ENCODE measurements at places on chromosomes 4 and X. TPM values are rescaled to one million over a fixed set of nuclear protein-coding genes. Genes with fewer than 3 reads are reported as not detected.

DNA sequence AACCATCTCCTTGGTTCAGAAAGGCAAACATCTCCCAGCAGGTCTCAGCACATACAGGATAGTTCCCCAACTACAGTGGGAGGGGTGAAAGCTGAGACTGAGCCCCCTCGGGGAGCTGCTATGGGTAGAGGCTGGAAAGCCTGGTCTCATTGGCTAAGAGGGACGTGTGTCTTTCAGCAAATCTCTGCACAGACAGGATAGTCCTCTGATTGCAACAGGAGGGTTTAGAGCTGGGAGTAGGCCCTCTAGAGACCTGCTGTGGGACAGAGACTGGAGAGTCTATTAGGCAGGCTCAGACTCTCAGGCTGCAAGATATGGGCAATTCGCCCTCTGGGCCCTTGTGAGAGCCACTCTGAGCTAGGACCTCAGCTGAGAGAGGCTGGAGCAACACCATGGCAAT, 271.6 kb upstream of the GALNT7 start:
- H3K27ac ChIP-seq: no peak overlapping the region
- no peak overlapping the region for H3K4me3 ChIP-seq
- DNase-seq: no peak

DNA sequence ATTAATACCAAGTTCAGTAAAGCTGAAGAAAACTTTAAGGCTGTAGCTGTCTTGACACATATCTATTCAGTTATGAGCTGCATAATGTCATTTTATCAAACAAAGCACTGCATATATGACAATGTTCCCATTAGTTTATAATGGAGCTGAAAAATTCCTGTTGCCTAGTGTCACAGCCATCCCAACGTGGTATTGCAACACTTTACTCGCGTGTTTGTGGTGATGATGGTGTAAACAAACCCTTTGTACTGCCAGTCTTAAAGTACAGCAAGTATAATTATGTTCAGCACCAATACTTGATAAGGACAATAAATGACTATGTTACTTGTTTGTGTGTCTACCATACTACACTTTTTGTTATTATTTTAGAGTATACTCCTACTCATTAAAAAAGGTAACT, 1415.6 kb upstream of the PCDH7 start:
- H3K4me3 ChIP-seq: no peak overlapping the region
- H3K27ac ChIP-seq: no peak overlapping the region
- no peak for DNase-seq
- no peaks in the 10 kb centered on the region for H3K4me1 ChIP-seq

DNA sequence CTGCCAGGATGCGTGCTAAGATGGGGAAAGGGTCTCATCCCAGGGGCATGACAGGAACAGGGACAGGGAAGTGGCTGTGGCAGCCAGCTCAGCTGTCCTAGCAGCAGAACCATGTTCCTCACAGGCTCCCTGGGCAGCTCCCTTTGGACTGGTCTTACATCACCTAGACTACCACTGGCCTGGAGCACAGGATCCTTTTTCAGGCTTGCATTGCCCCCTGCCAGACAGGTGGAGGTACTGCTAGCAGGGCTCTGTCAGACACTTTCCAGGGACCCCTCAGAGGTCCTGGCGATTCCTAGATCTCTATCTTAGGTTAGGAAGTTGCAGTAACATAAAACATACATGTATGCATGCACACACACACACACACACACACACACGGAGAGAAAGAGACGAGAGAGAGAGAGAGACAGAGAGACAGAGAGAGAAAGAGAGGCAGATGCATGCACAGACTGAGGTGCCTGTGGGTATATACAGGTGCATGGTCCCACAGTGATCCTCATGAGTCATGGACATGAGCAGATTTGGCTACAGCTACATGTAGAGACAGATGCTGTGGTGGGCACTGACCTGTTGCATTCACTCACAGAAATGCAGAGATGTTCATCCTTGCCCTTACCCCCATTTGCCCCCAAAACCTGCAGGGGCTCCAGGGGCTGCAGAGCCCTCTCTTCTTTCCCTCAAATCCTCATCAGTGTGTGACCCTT, 63.6 kb downstream of the STARD8 start:
- no peaks in the 10 kb centered on the region for H3K36me3 ChIP-seq
- no peak overlapping the region for H3K4me3 ChIP-seq
- no peaks in the 10 kb centered on the region for H3K4me1 ChIP-seq
- no peak overlapping the region for H3K27ac ChIP-seq
- H3K27me3 ChIP-seq: no peaks in the 10 kb centered on the region

DNA sequence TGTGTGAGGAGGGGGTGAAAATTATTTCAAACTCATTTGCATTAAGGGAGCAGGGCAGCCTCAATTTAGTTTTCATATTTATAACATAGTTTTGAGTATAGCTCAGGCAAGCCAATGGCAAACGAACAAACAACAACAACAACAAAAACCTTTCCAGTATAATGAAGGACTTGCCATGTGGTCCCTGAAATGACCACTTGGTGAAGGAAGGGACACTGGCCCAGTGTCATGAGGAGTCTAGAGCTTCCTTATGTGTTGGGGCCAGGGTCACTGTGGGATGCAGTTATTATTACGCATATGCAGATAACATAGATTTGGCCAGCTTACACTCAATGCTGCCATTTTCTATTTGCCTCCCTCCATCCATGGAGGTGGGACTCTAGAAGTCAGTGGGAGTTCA, 23.3 kb downstream of the NKX3-2 start:
- peaks cover 10% of the 10 kb centered on the region for H3K4me1 ChIP-seq
- no peak overlapping the region for H3K4me3 ChIP-seq
- H3K36me3 ChIP-seq: no peaks in the 10 kb centered on the region

DNA sequence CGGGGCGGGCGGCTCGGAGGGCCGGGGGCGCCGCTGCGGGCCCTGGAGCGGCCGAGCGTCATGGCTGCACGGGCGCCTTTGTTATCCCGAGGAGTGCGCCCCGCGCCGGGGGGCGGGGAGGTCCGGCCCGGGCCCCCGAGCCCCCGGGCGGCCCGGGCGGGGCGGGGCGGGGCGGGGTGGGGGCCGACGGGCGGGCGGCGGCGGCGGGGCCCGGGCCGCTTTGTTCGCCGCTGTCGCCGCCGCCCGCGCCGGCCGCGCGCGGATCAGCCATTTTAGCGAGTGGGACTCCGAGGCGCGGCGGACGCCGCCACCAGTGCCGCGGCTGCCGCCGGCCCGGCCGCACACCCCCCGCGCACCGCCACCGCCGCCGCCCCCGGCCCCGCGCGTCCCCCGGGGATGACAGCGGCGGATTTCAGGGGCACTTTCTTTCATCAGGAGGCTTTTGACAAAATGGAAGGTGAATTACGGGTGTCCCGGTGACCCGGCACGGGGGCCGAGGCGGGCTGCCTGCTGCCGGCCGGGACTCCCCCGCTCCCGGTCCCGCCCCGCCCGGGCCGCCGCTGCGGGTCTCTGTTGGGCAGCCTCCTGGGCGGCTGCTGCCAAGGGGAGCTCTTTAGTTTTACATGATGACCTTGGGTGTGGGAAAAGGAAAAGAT, 1.2 kb downstream of the HMGB3 start:
- no peaks in the 10 kb centered on the region for H3K4me1 ChIP-seq
- H3K36me3 ChIP-seq: no peaks in the 10 kb centered on the region
- DNase-seq: no peak
- peak overlapping the region; percentile 36 for H3K4me3 ChIP-seq
- H3K27ac ChIP-seq: no peak overlapping the region
- H3K27me3 ChIP-seq: no peaks in the 10 kb centered on the region

RHOXF1 gene
- total RNA-seq: not detected

- H3K27ac ChIP-seq: no peak overlapping the region
- no peaks in the 10 kb centered on the region for H3K27me3 ChIP-seq
- no peak for DNase-seq
- no peak overlapping the region for H3K4me3 ChIP-seq
Observed at GRCh38 chrX:46713672-46714490, 45.0 kb downstream of the SLC9A7 start.

GRCh38 chrX:30713061-30713525, 59.9 kb downstream of the GK start:
- DNase-seq: no peak
- H3K27ac ChIP-seq: no peak overlapping the region
- no peak overlapping the region for H3K4me3 ChIP-seq
- no peaks in the 10 kb centered on the region for H3K4me1 ChIP-seq
- no peaks in the 10 kb centered on the region for H3K27me3 ChIP-seq

OTC gene
- 2.7 TPM for total RNA-seq

F11 gene
- not detected for total RNA-seq

DNA sequence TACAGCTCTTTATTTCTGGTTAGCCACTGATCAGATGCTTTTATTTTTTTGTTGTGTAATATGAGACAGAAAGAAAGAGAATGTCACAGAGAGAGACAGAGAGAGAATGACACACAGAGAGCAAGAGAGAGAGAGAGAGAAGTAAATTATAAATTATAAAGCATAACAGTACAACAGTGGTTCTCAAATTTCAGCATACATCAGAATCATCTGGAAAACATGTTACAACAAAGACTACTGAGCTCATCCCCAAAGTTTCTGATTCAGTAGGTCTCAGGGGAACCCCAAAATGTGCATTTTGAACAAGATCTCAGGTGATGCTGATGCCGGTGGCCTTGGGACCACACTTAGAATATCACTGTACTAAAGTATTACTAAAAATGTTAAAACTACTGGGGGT, 245.8 kb upstream of the DIAPH2 start:
- H3K4me3 ChIP-seq: no peak overlapping the region
- no peaks in the 10 kb centered on the region for H3K27me3 ChIP-seq
- no peaks in the 10 kb centered on the region for H3K36me3 ChIP-seq
- H3K4me1 ChIP-seq: peaks cover 3% of the 10 kb centered on the region

CDX4 gene
- not detected for total RNA-seq

GRCh38 chr4:110615353-110616237, 7.3 kb downstream of the PITX2 start:
- no peak overlapping the region for H3K27ac ChIP-seq
- H3K4me1 ChIP-seq: peaks cover 9% of the 10 kb centered on the region
- DNase-seq: no peak
- no peaks in the 10 kb centered on the region for H3K36me3 ChIP-seq
- H3K4me3 ChIP-seq: no peak overlapping the region
- peaks cover 10% of the 10 kb centered on the region for H3K27me3 ChIP-seq

CRMP1 gene
- total RNA-seq: 3.4 TPM

CT45A3 gene
- not detected for total RNA-seq

CLDN22 gene
- not detected for total RNA-seq

ODAPH gene
- not detected for total RNA-seq

- no peak for DNase-seq
- H3K4me1 ChIP-seq: no peaks in the 10 kb centered on the region
- H3K27ac ChIP-seq: no peak overlapping the region
- peaks cover 8% of the 10 kb centered on the region for H3K36me3 ChIP-seq
- no peaks in the 10 kb centered on the region for H3K27me3 ChIP-seq
- H3K4me3 ChIP-seq: no peak overlapping the region
Observed at GRCh38 chr4:151745481-151746231, 15.2 kb downstream of the GATB start.

TRO gene
- total RNA-seq: 12.3 TPM

- H3K4me1 ChIP-seq: peaks cover 5% of the 10 kb centered on the region
- no peak for DNase-seq
- H3K27ac ChIP-seq: no peak overlapping the region
- no peak overlapping the region for H3K4me3 ChIP-seq
Observed at GRCh38 chr4:116926631-116927295, 158.6 kb downstream of the TRAM1L1 start.

DNA sequence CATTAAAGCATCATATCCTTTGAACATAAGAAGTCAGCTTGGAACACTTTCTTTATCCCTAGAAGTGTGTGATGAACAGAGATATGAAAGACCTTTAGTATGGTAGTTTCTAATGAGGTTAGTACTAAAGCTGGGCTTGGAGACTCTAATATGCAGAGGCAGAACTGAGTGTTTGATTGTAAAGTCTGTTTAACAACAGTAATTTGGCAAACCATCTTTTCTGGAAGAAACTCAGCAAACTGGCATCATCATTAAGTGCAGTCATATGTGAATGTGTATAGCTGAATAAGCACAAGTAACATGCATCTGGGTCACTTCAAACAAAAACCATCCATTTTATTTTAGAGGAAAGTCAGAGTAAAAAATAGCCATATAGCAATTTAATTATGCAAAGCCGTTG, 385.9 kb upstream of the MAD2L1 start:
- H3K36me3 ChIP-seq: no peaks in the 10 kb centered on the region
- H3K27ac ChIP-seq: no peak overlapping the region
- DNase-seq: no peak
- H3K4me3 ChIP-seq: no peak overlapping the region
- no peaks in the 10 kb centered on the region for H3K4me1 ChIP-seq

C4orf46 gene
- total RNA-seq: 5.9 TPM

DNA sequence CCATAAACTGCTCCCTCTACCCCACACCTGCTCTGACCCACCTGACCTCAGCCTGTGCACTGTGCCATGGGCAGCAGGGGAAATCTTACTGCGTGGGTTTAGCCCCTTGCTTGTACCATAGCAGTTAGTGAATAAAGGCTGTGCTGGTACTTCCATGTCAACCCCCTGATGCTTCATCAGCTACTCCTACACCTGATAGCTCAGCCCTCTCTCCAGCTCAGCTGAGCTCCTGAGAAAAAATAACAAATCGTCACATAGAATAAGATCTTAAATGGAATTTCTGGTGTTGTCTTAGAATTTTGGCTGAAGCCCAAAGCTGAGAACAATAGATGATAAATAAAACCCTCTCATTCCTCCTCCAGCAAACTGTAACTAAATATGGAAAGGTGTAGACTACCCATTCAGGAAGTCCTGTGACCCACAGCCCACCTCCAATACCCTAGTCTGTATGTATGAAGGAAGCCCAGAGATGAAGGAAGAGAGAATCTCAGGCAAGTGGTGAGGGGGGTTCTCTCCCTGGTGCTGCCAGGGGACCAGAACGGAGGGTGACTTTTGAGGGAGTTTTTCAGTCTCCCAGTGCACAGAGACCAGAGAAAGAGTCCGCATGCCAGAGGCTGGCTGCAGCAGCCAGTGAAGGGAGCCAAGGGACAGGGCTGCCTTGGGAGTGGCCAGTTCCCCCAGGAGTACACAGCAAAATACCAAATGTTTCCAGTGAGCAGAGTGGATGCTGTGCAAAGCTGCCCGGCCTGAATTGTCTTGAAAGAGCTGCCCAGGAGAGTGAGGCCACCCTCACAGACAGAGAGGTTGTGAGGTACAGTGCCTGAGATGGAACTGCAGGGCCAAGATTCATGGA, 227.3 kb downstream of the QDPR start:
- no peaks in the 10 kb centered on the region for H3K27me3 ChIP-seq
- H3K27ac ChIP-seq: no peak overlapping the region
- DNase-seq: no peak

NKX6-1 gene
- not detected for total RNA-seq

- no peak overlapping the region for H3K27ac ChIP-seq
- DNase-seq: no peak
- H3K27me3 ChIP-seq: no peaks in the 10 kb centered on the region
- H3K4me1 ChIP-seq: peaks cover 18% of the 10 kb centered on the region
- H3K4me3 ChIP-seq: no peak overlapping the region
Observed at GRCh38 chr4:190019023-190019858, 7.8 kb downstream of the FRG2 start.

DNA sequence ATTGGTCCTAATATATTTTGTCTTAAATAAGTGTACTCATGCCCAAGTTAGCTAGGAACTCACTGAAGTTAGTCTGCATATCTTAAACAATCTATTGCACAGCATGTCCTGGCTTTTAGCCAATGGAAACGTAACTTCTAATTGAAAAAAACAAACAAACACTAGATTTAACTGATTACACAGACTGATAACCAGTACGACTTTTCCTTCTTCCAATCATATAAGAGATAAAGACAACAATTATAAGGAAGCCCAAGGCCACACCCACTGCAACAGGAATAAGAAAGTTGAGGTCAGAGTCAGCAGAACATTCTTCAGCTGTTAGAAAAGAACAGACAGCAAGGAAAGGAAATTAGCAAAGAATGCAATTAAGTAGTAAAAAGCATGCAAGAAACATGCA, 40.8 kb downstream of the LAMP2 start:
- H3K4me1 ChIP-seq: no peaks in the 10 kb centered on the region
- no peaks in the 10 kb centered on the region for H3K27me3 ChIP-seq
- H3K27ac ChIP-seq: no peak overlapping the region

Measured in vagina (tissue), 2 donors.